ENCODE measurements at places on chromosomes 4 and X. TPM values are rescaled to one million over a fixed set of nuclear protein-coding genes. Genes with fewer than 3 reads are reported as not detected.

SPANXC gene
- not detected for total RNA-seq

DNA sequence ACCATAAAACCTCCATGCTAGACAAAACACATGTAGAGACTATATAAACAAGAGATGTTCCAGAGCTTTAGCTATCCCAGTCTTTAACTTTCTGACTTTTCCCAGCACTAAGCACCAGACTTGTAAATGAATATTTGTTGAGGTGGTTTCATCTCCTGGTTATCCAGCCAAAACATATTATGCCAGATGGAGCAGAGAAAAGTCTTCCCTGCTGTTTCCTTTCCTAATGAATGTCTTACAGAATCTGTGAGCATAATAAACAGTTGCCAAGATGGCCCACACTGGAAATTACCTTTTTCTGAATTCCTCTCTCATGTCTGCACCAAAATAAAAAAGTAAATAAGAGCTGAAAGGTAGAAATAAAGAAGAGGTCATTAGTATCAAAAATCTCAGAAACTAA is 159.2 kb downstream of the TECRL start:
- no peak overlapping the region for H3K4me3 ChIP-seq
- no peaks in the 10 kb centered on the region for H3K4me1 ChIP-seq
- H3K36me3 ChIP-seq: peaks cover 3% of the 10 kb centered on the region

ARFIP1 gene
- total RNA-seq: 41.6 TPM

- no peaks in the 10 kb centered on the region for H3K36me3 ChIP-seq
- no peak overlapping the region for H3K4me3 ChIP-seq
- no peak for DNase-seq
- H3K27me3 ChIP-seq: no peaks in the 10 kb centered on the region
- H3K27ac ChIP-seq: no peak overlapping the region
Observed at GRCh38 chr4:30953799-30954198, 233.6 kb downstream of the PCDH7 start.

ART3 gene
- not detected for total RNA-seq

USP51 gene
- 6.3 TPM for total RNA-seq

GRCh38 chr4:176383273-176384077 is 63.7 kb downstream of the SPCS3 start:
- no peak overlapping the region for H3K4me3 ChIP-seq
- H3K4me1 ChIP-seq: peaks cover 14% of the 10 kb centered on the region
- peak overlapping the region; percentile 90 for H3K27ac ChIP-seq
- no peak for DNase-seq
- H3K36me3 ChIP-seq: no peaks in the 10 kb centered on the region
- no peaks in the 10 kb centered on the region for H3K27me3 ChIP-seq

DNA sequence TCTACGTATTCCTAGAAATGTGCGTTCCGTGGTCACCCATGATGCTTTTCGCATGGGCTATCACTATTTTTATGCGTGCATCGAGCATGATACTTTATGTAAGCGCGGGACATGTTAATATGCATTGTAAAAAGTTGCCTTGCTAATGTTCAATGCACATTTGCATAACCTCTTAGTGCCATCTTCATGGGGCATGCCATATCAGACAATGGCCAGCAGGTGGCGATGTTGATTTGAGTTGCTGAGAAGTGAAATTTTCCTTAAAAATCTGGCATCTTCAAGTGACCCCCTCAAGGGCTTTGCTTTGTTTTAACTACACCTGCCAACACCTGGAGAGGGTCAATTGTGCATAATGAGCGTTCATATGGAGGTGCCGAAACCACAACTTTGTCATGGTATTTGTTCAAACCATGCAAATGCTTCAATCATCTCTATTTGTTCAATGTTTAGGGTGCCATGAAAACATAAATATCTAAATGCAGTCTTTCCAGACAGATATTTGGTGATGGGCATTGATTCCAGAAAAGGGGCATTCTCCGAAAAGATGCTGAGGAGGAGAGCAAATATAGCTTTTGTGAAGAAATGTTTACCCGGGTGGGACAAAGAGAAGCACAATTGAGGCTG is 833.9 kb upstream of the PRKX start:
- no peak overlapping the region for H3K4me3 ChIP-seq
- peaks cover 1% of the 10 kb centered on the region for H3K27me3 ChIP-seq
- peaks cover 5% of the 10 kb centered on the region for H3K4me1 ChIP-seq
- H3K36me3 ChIP-seq: no peaks in the 10 kb centered on the region
- H3K27ac ChIP-seq: no peak overlapping the region

- peak overlapping the region; percentile 48 for H3K27ac ChIP-seq
- no peak overlapping the region for H3K4me3 ChIP-seq
- H3K27me3 ChIP-seq: no peaks in the 10 kb centered on the region
- H3K4me1 ChIP-seq: peaks cover 61% of the 10 kb centered on the region
Observed at GRCh38 chr4:16818005-16818404, 80.4 kb downstream of the LDB2 start.

- no peak overlapping the region for H3K27ac ChIP-seq
- no peak for DNase-seq
- H3K4me1 ChIP-seq: peaks cover 11% of the 10 kb centered on the region
- no peak overlapping the region for H3K4me3 ChIP-seq
- H3K27me3 ChIP-seq: peaks cover 11% of the 10 kb centered on the region
- H3K36me3 ChIP-seq: no peaks in the 10 kb centered on the region
Observed at GRCh38 chrX:40108162-40108958, 10.6 kb upstream of the BCOR start.

DNA sequence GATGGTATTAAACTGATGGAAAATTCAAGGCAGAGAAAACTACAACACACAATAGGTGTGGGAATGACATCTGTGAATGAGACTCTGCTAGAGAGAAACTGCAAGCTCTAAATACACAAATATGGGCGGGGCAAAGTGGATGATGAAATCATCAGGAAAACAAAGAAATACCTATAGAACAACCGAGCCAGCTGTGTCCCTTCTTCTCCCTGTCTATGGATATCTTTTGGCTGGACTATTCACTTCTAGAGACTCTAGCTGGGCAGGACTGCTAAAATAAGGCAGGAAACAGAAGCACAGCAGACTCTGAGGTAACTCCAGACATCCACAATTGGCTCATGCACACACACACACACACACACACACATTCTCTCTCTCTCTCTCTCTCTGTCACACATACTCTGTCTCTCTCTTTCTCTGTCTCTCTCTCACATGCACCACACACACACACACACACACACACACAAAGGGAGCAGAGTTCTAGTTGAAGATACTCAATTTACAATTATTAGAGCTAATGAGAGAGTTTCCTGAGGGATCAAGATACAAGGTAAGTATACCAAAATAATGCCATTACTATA is 27.2 kb upstream of the EDNRA start:
- H3K4me1 ChIP-seq: peaks cover 3% of the 10 kb centered on the region
- no peaks in the 10 kb centered on the region for H3K36me3 ChIP-seq
- no peaks in the 10 kb centered on the region for H3K27me3 ChIP-seq
- no peak for DNase-seq

- H3K4me1 ChIP-seq: peaks cover 9% of the 10 kb centered on the region
- no peak overlapping the region for H3K4me3 ChIP-seq
- H3K27ac ChIP-seq: no peak overlapping the region
- DNase-seq: no peak
- no peaks in the 10 kb centered on the region for H3K36me3 ChIP-seq
Observed at GRCh38 chr4:63492515-63492914, 916.7 kb downstream of the TECRL start.

GPR50 gene
- total RNA-seq: 1.1 TPM

- no peak overlapping the region for H3K27ac ChIP-seq
- H3K4me3 ChIP-seq: no peak overlapping the region
- H3K36me3 ChIP-seq: peaks cover 4% of the 10 kb centered on the region
- H3K27me3 ChIP-seq: no peaks in the 10 kb centered on the region
Observed at GRCh38 chr4:39330353-39330752, 35.8 kb downstream of the RFC1 start.
